ENCODE measurements at places on chromosomes 12 and 14.
A peak's percentile ranks its signal among the peaks of the same experiment; 100 is the strongest.

DNA sequence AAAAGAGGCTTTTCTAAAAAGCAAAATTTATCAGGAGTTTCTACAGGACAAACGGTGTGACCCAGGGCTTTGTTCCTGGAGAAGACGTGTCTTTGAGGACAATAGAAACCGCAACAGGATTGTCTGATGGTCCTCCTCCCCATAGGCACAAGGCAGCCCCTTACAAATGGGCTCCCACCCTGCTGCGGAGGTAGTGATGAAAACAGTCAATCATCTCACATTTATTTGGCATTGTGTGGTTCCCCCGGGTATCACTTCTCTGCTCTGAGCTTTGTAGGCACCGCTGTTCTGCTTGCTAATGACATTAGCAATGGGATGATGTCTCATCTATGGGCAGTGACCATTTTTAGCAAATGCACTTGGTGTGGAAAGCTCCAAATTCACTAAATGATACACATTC lies 155.5 kb upstream of the TMPO start:
- H3K36me3 ChIP-seq: no peaks in the 10 kb centered on the region
- no peak for DNase-seq
- H3K27ac ChIP-seq: no peak overlapping the region
- peaks cover 4% of the 10 kb centered on the region for H3K27me3 ChIP-seq

DNA sequence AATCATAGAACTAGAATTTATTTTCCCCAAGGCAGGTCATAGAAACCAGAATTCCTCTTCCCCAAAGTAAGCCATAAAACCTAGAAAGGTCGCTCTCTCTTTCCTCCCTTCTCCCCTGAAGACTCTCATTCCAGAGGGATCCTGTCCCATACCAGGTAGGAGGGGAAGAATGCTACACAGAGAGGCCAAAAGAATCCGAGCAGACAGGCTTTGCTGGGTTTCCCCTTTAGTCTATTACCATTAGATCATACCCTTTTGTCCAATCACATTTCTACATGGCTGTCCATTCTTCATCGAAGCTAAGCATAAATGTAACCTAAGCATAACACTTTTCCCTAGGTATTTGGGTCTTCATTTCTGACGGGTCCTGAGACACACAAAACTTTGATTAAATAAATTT lies 204.5 kb downstream of the SPTSSA start:
- no peak for DNase-seq
- no peaks in the 10 kb centered on the region for H3K4me1 ChIP-seq
- H3K27me3 ChIP-seq: peaks cover 3% of the 10 kb centered on the region
- H3K4me3 ChIP-seq: no peak overlapping the region
- H3K36me3 ChIP-seq: no peaks in the 10 kb centered on the region

- no peak for DNase-seq
- H3K4me3 ChIP-seq: no peak overlapping the region
- H3K36me3 ChIP-seq: no peaks in the 10 kb centered on the region
- H3K4me1 ChIP-seq: no peaks in the 10 kb centered on the region
Observed at GRCh38 chr14:43621282-43621681, 885.8 kb downstream of the FSCB start.

GRCh38 chr12:19461999-19462398 lies 22.7 kb downstream of the AEBP2 start:
- no peak for DNase-seq
- peaks cover 28% of the 10 kb centered on the region for H3K36me3 ChIP-seq
- no peak overlapping the region for H3K4me3 ChIP-seq
- H3K4me1 ChIP-seq: peaks cover 9% of the 10 kb centered on the region

DNA sequence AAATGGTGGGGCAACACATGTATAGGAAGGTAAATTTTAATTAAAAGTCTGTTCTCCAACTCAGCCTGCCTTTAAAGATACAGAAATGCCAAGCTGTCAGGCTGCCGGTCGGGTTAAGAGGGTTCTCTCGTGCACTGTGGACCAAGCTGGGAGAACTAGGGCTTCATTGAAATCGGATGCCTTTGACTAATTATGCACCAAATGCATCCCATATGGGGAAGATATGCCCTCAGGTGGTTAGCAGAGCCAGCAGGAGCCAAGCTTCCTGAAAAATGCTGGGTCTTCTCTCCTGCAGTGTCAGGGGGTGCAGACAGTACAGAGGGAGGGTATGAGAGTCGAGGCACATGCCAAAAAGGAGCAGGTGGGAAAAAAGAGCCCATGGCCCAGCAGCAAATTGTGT lies 236.1 kb downstream of the CACNA1C start:
- H3K4me1 ChIP-seq: peaks cover 1% of the 10 kb centered on the region
- H3K36me3 ChIP-seq: no peaks in the 10 kb centered on the region
- H3K27ac ChIP-seq: no peak overlapping the region
- no peak overlapping the region for H3K4me3 ChIP-seq
- DNase-seq: no peak
- peaks cover 27% of the 10 kb centered on the region for H3K27me3 ChIP-seq

DNA sequence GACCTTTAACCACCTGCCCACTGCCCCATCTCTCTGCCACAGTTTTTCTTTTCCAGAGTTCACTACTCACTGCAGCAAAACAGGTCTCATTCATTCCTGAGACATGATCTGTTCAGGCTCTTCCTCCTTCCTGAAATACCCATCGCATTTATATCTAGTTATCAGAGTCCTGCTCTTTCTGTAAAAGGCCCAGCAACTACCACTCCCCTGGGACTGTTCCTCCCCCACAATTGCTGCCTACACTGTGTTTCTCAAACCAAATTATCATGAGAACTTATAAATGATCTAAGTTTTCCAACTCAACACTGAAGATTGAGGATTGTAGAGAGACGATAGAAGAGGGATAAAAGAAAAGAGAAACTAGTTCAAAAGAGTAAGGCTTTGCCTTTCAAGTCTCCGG lies 40.8 kb upstream of the EPS8 start:
- DNase-seq: no peak
- no peaks in the 10 kb centered on the region for H3K27me3 ChIP-seq
- H3K36me3 ChIP-seq: no peaks in the 10 kb centered on the region
- no peak overlapping the region for H3K4me3 ChIP-seq
- no peak overlapping the region for H3K27ac ChIP-seq

GRCh38 chr14:83660597-83660996 lies 1869.3 kb upstream of the FLRT2 start:
- no peaks in the 10 kb centered on the region for H3K27me3 ChIP-seq
- H3K4me3 ChIP-seq: no peak overlapping the region
- no peak overlapping the region for H3K27ac ChIP-seq
- no peaks in the 10 kb centered on the region for H3K36me3 ChIP-seq
- no peak for DNase-seq

DNA sequence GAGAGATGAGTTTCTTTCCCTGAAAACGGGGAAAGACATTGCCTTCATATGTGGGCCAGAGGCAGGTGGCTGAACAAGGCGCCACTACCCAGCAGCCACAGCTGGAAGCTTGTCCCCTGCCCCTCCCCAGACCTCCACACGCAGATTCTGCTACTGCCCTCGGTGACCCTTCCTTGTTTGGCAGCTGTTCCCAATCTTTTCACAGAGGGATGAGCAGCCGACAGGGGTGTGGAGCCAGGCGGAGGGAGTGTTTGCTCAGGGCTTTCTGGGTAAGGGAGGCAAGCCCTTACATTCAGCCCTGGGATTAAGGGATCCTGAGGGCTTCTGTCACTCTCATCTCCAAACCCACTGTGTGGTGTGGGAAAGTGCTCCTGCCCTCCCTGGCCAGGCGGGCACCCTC lies 4.5 kb upstream of the KRT4 start:
- no peak overlapping the region for H3K27ac ChIP-seq
- H3K27me3 ChIP-seq: peaks cover 27% of the 10 kb centered on the region
- no peak overlapping the region for H3K4me3 ChIP-seq
- no peaks in the 10 kb centered on the region for H3K36me3 ChIP-seq
- no peak for DNase-seq

- no peak overlapping the region for H3K4me3 ChIP-seq
- no peaks in the 10 kb centered on the region for H3K27me3 ChIP-seq
- no peak overlapping the region for H3K27ac ChIP-seq
- no peak for DNase-seq
- peaks cover 6% of the 10 kb centered on the region for H3K4me1 ChIP-seq
- H3K36me3 ChIP-seq: no peaks in the 10 kb centered on the region
Observed at GRCh38 chr14:102570334-102570995, 22.0 kb upstream of the RCOR1 start.

GRCh38 chr12:13976028-13976584 lies 5.3 kb downstream of the GRIN2B start:
- peaks cover 13% of the 10 kb centered on the region for H3K4me1 ChIP-seq
- no peak for DNase-seq
- no peak overlapping the region for H3K4me3 ChIP-seq
- no peak overlapping the region for H3K27ac ChIP-seq
- peaks cover 79% of the 10 kb centered on the region for H3K27me3 ChIP-seq

DNA sequence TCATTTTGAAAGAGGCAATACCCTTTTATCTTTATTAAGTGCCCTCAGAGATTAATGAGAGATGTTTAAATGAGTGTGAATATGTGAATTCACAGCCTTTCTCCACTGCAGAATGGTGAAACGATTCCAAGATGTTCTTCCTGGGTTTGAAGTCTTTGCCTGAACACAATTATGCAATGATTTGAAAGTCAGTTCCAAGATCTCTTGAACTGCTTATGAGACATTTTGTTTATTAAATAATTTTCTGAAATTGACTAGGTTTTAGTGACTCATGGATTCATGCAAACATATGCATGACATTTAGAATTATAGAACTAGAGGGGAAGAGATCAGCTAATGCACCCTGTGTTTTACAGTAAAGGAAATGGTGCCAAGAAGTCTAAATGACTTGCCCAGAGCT lies 118.1 kb upstream of the SLC38A2 start:
- peaks cover 27% of the 10 kb centered on the region for H3K4me1 ChIP-seq
- H3K27me3 ChIP-seq: no peaks in the 10 kb centered on the region
- no peaks in the 10 kb centered on the region for H3K36me3 ChIP-seq

DNA sequence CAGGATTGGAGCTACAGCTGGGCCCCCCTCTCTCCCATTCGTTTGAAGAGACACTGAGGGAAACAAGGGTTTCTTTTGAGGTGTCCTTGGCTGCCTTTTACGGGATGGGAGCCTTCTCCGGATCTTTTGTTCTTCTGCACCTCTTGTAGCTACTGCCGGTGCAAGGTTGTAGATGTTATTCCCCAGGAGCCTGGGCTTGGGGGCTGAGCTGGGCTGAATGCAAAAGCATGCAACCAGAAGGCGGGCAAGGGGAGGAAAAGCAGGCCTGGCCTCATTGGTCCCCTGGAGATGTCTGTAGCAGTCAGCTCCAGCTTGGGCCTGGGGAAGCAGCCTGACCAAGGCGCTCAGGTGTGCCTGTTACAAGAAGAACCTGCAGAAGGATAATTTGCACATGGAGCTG lies 110.3 kb downstream of the GCH1 start:
- DNase-seq: no peak
- H3K4me1 ChIP-seq: no peaks in the 10 kb centered on the region
- no peaks in the 10 kb centered on the region for H3K27me3 ChIP-seq
- no peak overlapping the region for H3K4me3 ChIP-seq
- H3K27ac ChIP-seq: no peak overlapping the region

- H3K36me3 ChIP-seq: no peaks in the 10 kb centered on the region
- no peak for DNase-seq
- peaks cover 12% of the 10 kb centered on the region for H3K4me1 ChIP-seq
- H3K4me3 ChIP-seq: no peak overlapping the region
- H3K27ac ChIP-seq: no peak overlapping the region
Observed at GRCh38 chr14:89042021-89042420, 217.6 kb downstream of the TTC8 start.

- no peaks in the 10 kb centered on the region for H3K36me3 ChIP-seq
- no peak overlapping the region for H3K27ac ChIP-seq
- no peaks in the 10 kb centered on the region for H3K27me3 ChIP-seq
Observed at GRCh38 chr12:77845831-77846230, 15.1 kb downstream of the NAV3 start.

DNA sequence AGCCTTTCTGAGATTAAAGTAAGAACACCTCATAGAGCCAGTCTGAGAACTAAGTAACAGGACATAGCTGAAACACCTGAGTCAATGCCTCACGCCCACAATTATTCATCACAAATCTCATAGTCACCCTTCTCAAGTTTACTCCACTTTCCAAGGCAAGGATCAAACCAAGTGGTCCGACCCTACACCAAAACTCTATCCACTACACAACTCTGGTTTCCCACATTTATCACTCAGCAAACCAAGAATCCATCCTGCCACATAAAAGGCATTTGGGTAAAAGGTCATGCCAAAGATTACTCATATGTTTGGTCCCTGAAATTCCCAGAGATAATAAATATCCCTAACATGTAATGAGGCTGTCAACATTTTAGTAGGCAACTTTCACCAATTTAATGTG lies 144.1 kb downstream of the RPAP3 start:
- no peaks in the 10 kb centered on the region for H3K4me1 ChIP-seq
- no peak overlapping the region for H3K27ac ChIP-seq
- H3K27me3 ChIP-seq: no peaks in the 10 kb centered on the region
- no peak overlapping the region for H3K4me3 ChIP-seq
- H3K36me3 ChIP-seq: no peaks in the 10 kb centered on the region

DNA sequence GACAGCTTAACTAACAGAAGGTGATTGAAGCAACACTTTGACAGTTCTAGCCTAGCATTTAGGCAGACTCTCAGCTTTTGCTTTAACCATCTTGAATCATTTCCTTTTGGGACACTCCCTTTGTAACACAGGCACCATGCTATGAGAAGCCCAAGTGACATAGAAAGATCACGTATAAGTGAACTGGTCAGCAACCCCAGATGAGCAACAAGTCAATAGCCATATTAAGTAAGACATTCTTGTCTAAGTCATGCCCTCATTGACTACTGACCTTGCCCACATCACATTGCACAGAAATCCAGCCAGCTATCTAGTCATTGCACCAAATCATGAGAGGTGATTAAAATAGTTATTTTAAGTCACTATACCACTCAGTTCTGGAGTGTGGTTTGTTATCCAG lies 476.8 kb downstream of the TRHDE start:
- H3K36me3 ChIP-seq: no peaks in the 10 kb centered on the region
- no peak for DNase-seq
- no peak overlapping the region for H3K4me3 ChIP-seq
- no peaks in the 10 kb centered on the region for H3K27me3 ChIP-seq

- no peak for DNase-seq
- no peak overlapping the region for H3K4me3 ChIP-seq
- peaks cover 6% of the 10 kb centered on the region for H3K4me1 ChIP-seq
Observed at GRCh38 chr14:72730468-72730867, 163.4 kb downstream of the DPF3 start.

- no peaks in the 10 kb centered on the region for H3K4me1 ChIP-seq
- peaks cover 1% of the 10 kb centered on the region for H3K36me3 ChIP-seq
- no peak overlapping the region for H3K4me3 ChIP-seq
- DNase-seq: no peak
Observed at GRCh38 chr12:113325916-113326315, 9.0 kb downstream of the SLC8B1 start.

GRCh38 chr14:76919431-76920330 lies 93.5 kb downstream of the LRRC74A start:
- DNase-seq: no peak
- no peaks in the 10 kb centered on the region for H3K27me3 ChIP-seq
- H3K27ac ChIP-seq: peak overlapping the region; percentile 90
- H3K36me3 ChIP-seq: no peaks in the 10 kb centered on the region
